ENCODE measurements at places on chromosomes 6 and 20.

DNA sequence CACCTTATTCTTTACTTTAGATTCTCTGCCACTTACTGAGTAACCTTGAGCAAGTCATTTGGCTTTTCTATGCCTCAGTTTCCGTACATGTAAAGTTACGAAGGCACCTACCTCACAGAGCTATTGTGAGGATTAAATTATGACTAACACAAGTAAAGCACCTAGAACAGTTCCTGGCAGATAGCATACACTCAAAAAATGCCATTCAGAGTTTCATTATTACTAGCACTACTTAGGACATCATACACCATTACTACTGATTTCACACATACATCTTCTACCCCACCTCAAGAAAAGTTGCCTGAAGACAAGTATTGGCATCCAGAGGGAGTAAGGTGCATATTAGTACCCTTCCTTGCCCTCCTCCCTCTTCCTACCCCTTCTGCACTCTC lies 107.8 kb downstream of the OGFRL1 start:
- no peak overlapping the region for H3K27ac ChIP-seq
- DNase-seq, result no peak
- no peaks in the 10 kb centered on the region for H3K27me3 ChIP-seq
- peaks cover 4% of the 10 kb centered on the region for H3K36me3 ChIP-seq

DNA sequence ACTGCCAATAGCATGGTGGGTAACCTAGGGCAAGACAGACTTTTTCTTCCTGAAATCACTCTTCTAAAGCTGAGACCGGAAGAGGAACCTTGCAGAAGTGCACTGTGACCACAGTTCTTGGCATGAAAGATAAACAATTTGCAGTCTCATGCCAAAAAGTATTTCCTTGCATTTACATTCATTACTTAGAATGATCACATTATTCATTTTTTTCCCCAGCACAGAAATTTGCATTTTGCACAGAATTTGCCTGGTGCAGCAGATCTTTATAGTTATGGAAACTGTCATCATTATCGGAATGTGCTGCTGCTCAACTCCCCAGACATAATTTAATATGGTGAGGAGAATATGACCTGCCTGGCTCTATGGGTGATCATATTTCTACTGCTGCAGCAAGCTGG lies 42.2 kb upstream of the EDN3 start:
- peaks cover 26% of the 10 kb centered on the region for H3K27me3 ChIP-seq
- H3K4me1 ChIP-seq, result no peaks in the 10 kb centered on the region
- no peak overlapping the region for H3K4me3 ChIP-seq
- H3K36me3 ChIP-seq, result no peaks in the 10 kb centered on the region

- no peak for DNase-seq
- no peak overlapping the region for H3K4me3 ChIP-seq
Measured at GRCh38 chr20:11193241-11193640, 519.4 kb upstream of the JAG1 start.

GRCh38 chr6:149717255-149717587 lies 680 bp downstream of the LATS1 start:
- DNase-seq, result no peak
- peak overlapping the region; percentile 86 for H3K27ac ChIP-seq
- peak overlapping the region; percentile 87 for H3K4me3 ChIP-seq
- H3K27me3 ChIP-seq, result no peaks in the 10 kb centered on the region

- peaks cover 37% of the 10 kb centered on the region for H3K27me3 ChIP-seq
- H3K36me3 ChIP-seq, result no peaks in the 10 kb centered on the region
- H3K27ac ChIP-seq, result no peak overlapping the region
- DNase-seq, result no peak
- no peaks in the 10 kb centered on the region for H3K4me1 ChIP-seq
Measured at GRCh38 chr20:44773070-44773829, 27.6 kb downstream of the KCNK15 start.

- DNase-seq, result no peak
- no peaks in the 10 kb centered on the region for H3K36me3 ChIP-seq
- no peak overlapping the region for H3K27ac ChIP-seq
- no peaks in the 10 kb centered on the region for H3K4me1 ChIP-seq
- H3K4me3 ChIP-seq, result no peak overlapping the region
Measured at GRCh38 chr6:41167173-41167963, 4.5 kb upstream of the TREM2 start.

GRCh38 chr20:4012589-4012988 lies 2.8 kb downstream of the RNF24 start:
- H3K4me1 ChIP-seq, result peaks cover 39% of the 10 kb centered on the region
- H3K27ac ChIP-seq, result peak overlapping the region; percentile 78
- H3K27me3 ChIP-seq, result no peaks in the 10 kb centered on the region
- H3K4me3 ChIP-seq, result no peak overlapping the region
- H3K36me3 ChIP-seq, result peaks cover 4% of the 10 kb centered on the region
- no peak for DNase-seq

DNA sequence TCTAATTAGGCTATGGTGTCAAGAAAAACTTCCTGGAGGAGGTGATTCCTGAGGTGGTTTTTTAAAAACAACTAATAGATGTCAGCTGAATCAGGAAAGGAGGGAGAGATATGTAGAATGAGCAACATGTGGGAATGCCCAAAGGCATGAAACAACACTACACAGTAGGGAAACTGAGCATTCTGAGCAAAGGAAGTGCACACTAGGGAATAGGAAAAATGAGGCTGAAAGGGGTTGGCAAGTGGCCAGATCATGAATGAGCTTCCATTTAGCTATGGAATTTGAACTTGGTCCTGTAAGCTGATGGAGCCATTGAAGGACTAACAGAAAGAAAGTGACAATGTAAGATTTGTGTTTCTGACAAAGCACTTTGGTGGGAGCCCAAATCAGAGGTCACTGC lies 16.9 kb upstream of the SLC35F1 start:
- H3K4me1 ChIP-seq, result peaks cover 4% of the 10 kb centered on the region
- DNase-seq, result no peak
- peaks cover 1% of the 10 kb centered on the region for H3K27me3 ChIP-seq
- H3K36me3 ChIP-seq, result no peaks in the 10 kb centered on the region
- H3K27ac ChIP-seq, result no peak overlapping the region
- no peak overlapping the region for H3K4me3 ChIP-seq

- peaks cover 3% of the 10 kb centered on the region for H3K36me3 ChIP-seq
- H3K4me1 ChIP-seq, result peaks cover 31% of the 10 kb centered on the region
- no peak for DNase-seq
- no peaks in the 10 kb centered on the region for H3K27me3 ChIP-seq
- H3K4me3 ChIP-seq, result no peak overlapping the region
Measured at GRCh38 chr6:107560657-107561056, 70.7 kb downstream of the SOBP start.

Measured in chondrocyte (in vitro differentiated cells).